Type B pancreatic cell (in vitro differentiated cells): ENCODE measurements at places on chromosomes 16 and 17.
A peak's percentile ranks its signal among the peaks of the same experiment; 100 is the strongest.

GRCh38 chr17:21005367-21005766 is 37.4 kb downstream of the USP22 start:
- DNase-seq: no peak
- peaks cover 5% of the 10 kb centered on the region for H3K4me1 ChIP-seq
- H3K27me3 ChIP-seq: no peaks in the 10 kb centered on the region
- H3K36me3 ChIP-seq: peaks cover 30% of the 10 kb centered on the region
- H3K4me3 ChIP-seq: no peak overlapping the region

DNA sequence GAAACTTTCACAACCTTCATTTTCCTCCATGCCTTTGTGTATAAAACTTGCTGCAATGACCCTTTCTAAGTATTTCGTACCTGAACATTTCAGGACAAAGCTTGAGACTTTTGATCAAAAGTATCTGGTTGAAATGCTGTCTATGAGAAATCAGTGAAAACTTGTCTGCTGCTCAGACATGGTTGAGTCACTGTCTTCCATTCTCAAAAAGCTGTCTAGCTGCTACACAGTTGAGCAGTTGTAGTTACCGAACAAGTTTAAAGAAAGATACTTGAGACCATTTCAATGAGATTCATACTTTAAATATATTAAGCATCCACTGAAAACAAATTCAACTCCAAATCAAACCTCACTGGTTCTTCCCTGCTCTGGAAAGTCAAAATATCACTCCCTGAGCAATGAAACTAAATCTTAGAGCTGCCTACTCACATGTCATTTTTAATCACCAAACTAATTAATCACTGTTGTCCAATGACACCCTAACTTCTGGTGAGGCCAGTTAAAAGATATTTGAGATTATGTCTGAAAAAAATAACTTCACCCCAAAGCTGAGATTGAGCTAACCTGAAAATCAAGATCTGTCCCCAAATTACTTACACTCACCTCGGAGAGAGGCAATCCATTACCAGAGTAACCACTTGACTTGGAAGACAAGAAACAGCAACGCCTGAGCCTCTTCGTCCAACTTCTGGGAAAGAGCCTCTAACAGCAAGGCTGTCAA is 488 bp downstream of the TMEM100 start:
- no peak for DNase-seq
- no peaks in the 10 kb centered on the region for H3K36me3 ChIP-seq
- peaks cover 52% of the 10 kb centered on the region for H3K4me1 ChIP-seq
- H3K4me3 ChIP-seq: peak overlapping the region; percentile 83
- H3K27me3 ChIP-seq: peaks cover 16% of the 10 kb centered on the region

- peaks cover 7% of the 10 kb centered on the region for H3K27me3 ChIP-seq
- H3K36me3 ChIP-seq: peaks cover 5% of the 10 kb centered on the region
- H3K4me1 ChIP-seq: peaks cover 7% of the 10 kb centered on the region
- peak overlapping the region; percentile 91 for H3K4me3 ChIP-seq
- H3K27ac ChIP-seq: peak overlapping the region; percentile 77
Measured at GRCh38 chr16:14286368-14287230, 215.5 kb downstream of the MRTFB start.

DNA sequence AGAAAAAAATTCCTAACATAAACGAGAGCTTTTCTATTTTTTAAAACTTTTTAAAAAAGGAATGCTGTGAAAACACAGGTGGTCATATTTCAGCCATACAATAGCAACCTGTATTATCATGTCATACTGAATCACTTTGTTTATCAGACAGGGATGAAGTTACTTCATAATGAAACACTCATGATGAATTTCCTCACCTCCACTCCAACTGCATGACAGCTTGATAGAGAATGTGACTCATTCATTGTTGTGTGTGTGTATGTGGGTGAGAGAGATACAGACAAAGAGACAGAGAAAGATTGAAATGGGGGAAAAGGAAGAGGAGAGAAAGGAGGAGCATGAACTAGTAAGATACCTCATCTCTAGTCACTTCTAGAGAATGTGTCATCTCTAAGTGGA is 109.0 kb downstream of the SYCE1L start:
- H3K27me3 ChIP-seq: peaks cover 7% of the 10 kb centered on the region
- H3K27ac ChIP-seq: peak overlapping the region; percentile 15
- H3K36me3 ChIP-seq: no peaks in the 10 kb centered on the region

- H3K36me3 ChIP-seq: peaks cover 22% of the 10 kb centered on the region
- no peaks in the 10 kb centered on the region for H3K27me3 ChIP-seq
- DNase-seq: no peak
- no peak overlapping the region for H3K4me3 ChIP-seq
- no peak overlapping the region for H3K27ac ChIP-seq
Measured at GRCh38 chr16:81365731-81366130, 51.0 kb downstream of the GAN start.

DNA sequence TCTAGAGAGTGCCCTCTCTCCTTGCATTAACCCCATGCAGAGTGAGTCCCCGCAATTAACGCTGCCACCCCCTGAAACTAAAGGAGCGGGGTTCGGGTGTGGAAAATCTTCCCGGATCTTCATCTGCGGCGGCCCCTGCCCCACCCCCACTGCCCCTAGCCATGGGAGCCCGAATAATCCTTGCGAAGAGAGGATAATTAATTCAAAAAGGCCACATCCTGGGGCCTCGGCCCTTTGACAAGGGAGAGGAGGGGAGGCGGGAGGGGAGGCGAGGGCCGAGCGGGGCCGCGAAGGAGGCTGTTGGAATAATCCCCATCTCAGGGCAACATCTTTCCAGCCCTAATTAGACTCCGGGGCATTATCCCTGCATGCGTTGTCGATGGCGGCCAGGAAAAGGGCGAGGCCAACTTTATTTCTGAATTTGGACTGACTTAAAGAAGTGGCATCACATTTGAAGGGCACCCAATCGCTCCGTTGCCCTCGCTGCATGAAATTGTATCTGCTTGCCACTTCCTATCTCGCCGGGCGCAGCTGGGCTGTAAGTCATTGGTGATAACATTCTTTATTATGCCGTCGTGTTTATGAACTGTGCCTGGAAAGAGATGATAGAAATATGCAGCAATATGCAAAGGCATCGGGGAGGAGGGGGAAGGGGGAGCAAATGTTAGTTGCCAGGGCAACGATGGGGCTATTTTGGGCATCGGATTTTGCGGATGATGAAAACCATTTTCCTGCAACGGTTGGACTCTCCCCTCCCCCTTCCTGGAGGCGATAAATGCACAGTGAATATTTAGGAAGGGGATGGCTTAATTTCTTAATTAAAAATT is 387.1 kb upstream of the TNRC6C start:
- no peak for DNase-seq
- H3K27ac ChIP-seq: no peak overlapping the region
- H3K36me3 ChIP-seq: no peaks in the 10 kb centered on the region
- peaks cover 34% of the 10 kb centered on the region for H3K27me3 ChIP-seq

GRCh38 chr16:49849037-49849753 is 6.7 kb downstream of the ZNF423 start:
- H3K4me3 ChIP-seq: peak overlapping the region; percentile 42
- H3K36me3 ChIP-seq: peaks cover 7% of the 10 kb centered on the region
- H3K27me3 ChIP-seq: peaks cover 6% of the 10 kb centered on the region
- peaks cover 72% of the 10 kb centered on the region for H3K4me1 ChIP-seq
- DNase-seq: no peak

DNA sequence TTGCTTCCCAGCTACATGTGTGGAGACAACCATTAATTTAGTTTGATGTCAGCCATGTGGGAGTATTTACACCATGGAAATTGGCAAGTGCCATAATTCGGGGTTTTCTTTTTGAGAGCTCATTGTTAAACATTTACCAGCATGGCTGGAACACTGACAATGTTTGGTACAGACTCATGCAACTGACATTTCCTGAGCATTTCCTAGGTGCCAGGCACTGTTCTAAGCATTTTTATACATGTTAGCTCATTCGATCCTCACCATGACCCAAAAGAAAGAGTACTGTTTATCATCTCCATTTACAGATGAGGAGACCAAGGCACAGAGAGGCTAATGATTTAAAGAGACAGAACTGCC is 86.9 kb downstream of the FOXL1 start:
- H3K27me3 ChIP-seq: peaks cover 41% of the 10 kb centered on the region
- no peak for DNase-seq
- H3K4me3 ChIP-seq: no peak overlapping the region
- peaks cover 48% of the 10 kb centered on the region for H3K4me1 ChIP-seq
- H3K27ac ChIP-seq: no peak overlapping the region
- H3K36me3 ChIP-seq: no peaks in the 10 kb centered on the region

- DNase-seq: no peak
- H3K4me1 ChIP-seq: peaks cover 21% of the 10 kb centered on the region
- no peak overlapping the region for H3K27ac ChIP-seq
Measured at GRCh38 chr17:3963237-3964201, 718 bp downstream of the ATP2A3 start.

DNA sequence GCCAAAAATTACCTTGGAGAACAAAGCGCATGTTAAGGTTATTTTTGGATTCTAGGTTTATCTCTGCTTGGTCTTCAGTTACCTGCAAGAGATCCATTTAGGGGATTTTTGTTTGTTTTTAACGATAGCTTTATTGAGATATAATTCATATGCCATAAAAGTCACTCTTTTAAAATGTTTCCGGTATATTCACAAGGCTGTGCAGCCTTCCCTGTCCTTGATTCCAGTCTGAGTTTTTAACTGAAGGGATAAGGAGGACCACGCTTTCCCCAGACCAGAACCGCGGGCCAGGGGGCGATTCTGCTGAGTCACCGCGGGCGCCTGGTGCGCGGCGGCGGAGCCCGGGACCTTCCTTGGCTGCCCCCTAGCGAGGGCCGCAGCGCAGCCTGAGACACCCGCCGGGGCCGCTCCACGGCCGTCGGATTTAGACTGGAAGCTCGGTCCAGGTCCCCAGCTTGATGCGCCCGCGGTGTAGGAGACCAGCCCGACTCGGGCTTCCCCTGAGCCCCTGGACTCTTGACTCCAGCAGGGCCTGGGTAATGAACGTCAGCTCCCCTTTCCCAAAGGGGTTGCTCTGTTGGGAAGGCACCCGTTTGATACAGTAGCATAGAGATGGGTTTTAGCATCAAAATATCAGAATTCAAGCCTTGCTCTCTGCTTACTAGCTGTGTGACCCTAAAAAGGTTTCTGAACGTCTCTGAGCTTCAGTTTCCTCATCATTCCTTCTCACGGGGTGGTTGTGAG is 50.0 kb upstream of the STH start:
- H3K36me3 ChIP-seq: no peaks in the 10 kb centered on the region
- no peak overlapping the region for H3K27ac ChIP-seq
- H3K4me3 ChIP-seq: peak overlapping the region; percentile 44
- peaks cover 53% of the 10 kb centered on the region for H3K27me3 ChIP-seq
- no peaks in the 10 kb centered on the region for H3K4me1 ChIP-seq
- peak; percentile 77 for DNase-seq

GRCh38 chr17:522919-523318 is 170.3 kb upstream of the RPH3AL start:
- H3K36me3 ChIP-seq: peaks cover 38% of the 10 kb centered on the region
- peak overlapping the region; percentile 0 for H3K27ac ChIP-seq
- H3K4me1 ChIP-seq: peaks cover 28% of the 10 kb centered on the region
- no peak overlapping the region for H3K4me3 ChIP-seq

DNA sequence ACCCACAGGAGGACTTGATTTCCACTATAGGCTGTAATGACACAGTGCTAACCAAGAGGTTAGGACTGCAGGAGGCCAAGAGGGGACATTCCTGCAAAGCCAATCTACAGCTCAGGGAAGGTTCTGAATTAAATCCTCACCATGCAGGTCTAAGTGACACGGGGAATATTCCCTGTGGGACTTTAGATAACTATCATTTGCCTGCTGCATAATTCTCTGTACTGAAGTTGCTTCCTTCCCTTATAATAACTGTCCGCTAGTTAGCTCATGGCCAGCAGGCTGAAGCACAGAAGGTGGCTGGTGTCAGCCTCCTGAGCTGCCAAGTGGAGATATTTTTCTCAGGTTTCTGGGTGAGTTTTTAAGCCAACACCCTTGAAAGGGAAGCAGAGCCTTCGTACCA is 74.6 kb upstream of the SOX9 start:
- no peaks in the 10 kb centered on the region for H3K36me3 ChIP-seq
- DNase-seq: no peak
- no peak overlapping the region for H3K4me3 ChIP-seq
- peaks cover 22% of the 10 kb centered on the region for H3K27me3 ChIP-seq
- no peaks in the 10 kb centered on the region for H3K4me1 ChIP-seq
- H3K27ac ChIP-seq: no peak overlapping the region

DNA sequence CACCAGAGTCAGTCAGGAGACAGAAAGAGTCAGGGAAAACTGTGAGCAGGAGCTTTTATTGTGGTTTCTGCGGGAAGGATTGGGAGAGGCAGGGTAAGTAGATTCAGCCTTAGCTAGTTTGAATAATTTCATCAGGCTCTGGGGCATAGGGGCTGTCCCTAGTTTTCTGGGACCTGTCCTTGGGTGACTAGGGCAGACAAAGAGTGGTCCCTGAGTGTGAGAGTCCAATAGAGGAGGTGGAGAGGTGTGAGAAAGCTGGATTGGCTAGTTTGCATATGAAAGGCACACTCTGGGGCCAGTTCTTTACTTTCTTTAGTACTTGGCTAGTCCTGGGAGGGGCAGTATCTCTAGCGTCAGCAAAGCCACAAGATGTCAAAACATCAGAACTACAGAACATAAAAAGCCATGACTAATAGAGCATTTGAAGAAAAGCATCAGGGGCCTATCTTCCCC is 255.6 kb downstream of the HS3ST3A1 start:
- no peak overlapping the region for H3K4me3 ChIP-seq
- peaks cover 4% of the 10 kb centered on the region for H3K36me3 ChIP-seq
- DNase-seq: no peak
- no peaks in the 10 kb centered on the region for H3K27me3 ChIP-seq
- no peak overlapping the region for H3K27ac ChIP-seq

DNA sequence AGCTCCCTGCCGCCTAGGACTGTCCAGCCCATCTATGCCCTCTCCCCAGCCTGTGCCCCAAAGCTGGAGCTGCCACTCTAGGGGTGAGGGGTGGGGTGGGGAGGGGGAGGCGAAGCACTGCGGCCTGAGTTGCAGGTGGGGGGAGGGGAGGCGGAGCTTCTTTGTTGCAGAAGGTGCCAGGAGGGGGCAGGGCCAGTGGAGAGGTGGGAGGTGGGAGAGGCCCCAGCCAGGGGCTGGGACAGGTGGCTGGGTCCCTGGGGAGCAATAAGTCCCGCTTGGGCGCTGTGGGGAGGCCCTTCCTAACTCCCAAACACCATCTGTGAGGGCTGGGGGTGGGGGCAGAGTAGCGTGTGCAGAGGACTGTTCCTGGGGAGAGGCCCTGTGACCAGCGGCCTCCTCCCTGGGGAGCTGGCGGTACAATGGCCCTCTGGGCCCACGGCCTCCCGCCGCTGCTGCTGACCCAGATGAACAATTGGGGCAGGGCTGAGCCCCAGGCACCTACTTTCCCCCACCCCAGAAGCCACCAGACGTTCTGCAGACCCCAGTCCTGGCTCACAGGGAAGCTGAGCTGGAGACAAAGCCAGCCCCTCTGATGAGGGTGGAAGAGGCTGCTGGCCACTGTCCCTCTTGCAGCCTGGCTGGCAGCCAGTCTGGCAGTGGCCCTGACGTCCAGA is 2.2 kb upstream of the NTN3 start:
- H3K4me3 ChIP-seq: peak overlapping the region; percentile 78
- no peaks in the 10 kb centered on the region for H3K36me3 ChIP-seq
- H3K27ac ChIP-seq: peak overlapping the region; percentile 31
- H3K4me1 ChIP-seq: peaks cover 10% of the 10 kb centered on the region
- peaks cover 9% of the 10 kb centered on the region for H3K27me3 ChIP-seq
- DNase-seq: no peak

GRCh38 chr17:60311186-60311585 is 80.7 kb downstream of the USP32 start:
- no peaks in the 10 kb centered on the region for H3K27me3 ChIP-seq
- peaks cover 7% of the 10 kb centered on the region for H3K36me3 ChIP-seq
- DNase-seq: no peak
- peaks cover 3% of the 10 kb centered on the region for H3K4me1 ChIP-seq
- no peak overlapping the region for H3K4me3 ChIP-seq

GRCh38 chr17:40097931-40098845 is 2.2 kb downstream of the NR1D1 start:
- DNase-seq: no peak
- peak overlapping the region; percentile 96 for H3K27ac ChIP-seq
- peaks cover 34% of the 10 kb centered on the region for H3K4me1 ChIP-seq
- H3K36me3 ChIP-seq: peaks cover 7% of the 10 kb centered on the region
- H3K4me3 ChIP-seq: peak overlapping the region; percentile 93
- peaks cover 3% of the 10 kb centered on the region for H3K27me3 ChIP-seq
